Kidney (tissue), 22 donors: ENCODE measurements at places on chromosomes 2 and 18. TPM values are rescaled to one million over a fixed set of nuclear protein-coding genes. Genes with fewer than 3 reads are reported as not detected.

The CELF4 gene
- total RNA-seq = 0.85 TPM

The ARHGAP25 gene
- total RNA-seq = 20.4 TPM

The SMCHD1 gene
- 59.0 TPM for total RNA-seq

The GCG gene
- not detected for total RNA-seq

The STAT4 gene
- total RNA-seq = 8.5 TPM

GRCh38 chr2:206002440-206002839, 83.5 kb downstream of the INO80D start:
- no peak for DNase-seq

GRCh38 chr2:200741468-200742202, 70.1 kb upstream of the BZW1 start:
- DNase-seq = no peak

- DNase-seq = peak; percentile 17
Observed at GRCh38 chr18:22115573-22115972, 53.8 kb upstream of the GATA6 start.
